ENCODE measurements at places on chromosomes 3 and 15.
A peak's percentile ranks its signal among the peaks of the same experiment; 100 is the strongest.

DNA sequence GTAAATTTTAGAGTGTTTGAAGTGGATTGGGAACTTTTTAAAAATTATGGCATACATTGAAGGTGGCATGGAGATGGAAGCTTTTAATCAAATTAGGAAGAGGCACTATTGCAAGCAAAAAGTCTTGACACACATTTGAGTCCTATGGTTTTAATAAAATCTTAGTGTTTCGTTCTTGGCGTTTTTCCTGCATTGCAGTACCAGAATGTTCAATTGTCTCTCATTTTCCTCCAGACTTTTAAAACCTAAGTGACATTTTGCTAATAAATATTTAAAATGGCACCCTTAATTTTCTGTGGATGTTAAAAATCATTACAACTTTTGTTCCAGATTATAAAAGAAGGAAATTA lies 2.2 kb downstream of the TGFBR2 start:
- H3K27ac ChIP-seq, result no peak overlapping the region
- H3K36me3 ChIP-seq, result no peaks in the 10 kb centered on the region
- no peak for DNase-seq
- H3K4me1 ChIP-seq, result peaks cover 4% of the 10 kb centered on the region
- H3K4me3 ChIP-seq, result no peak overlapping the region

DNA sequence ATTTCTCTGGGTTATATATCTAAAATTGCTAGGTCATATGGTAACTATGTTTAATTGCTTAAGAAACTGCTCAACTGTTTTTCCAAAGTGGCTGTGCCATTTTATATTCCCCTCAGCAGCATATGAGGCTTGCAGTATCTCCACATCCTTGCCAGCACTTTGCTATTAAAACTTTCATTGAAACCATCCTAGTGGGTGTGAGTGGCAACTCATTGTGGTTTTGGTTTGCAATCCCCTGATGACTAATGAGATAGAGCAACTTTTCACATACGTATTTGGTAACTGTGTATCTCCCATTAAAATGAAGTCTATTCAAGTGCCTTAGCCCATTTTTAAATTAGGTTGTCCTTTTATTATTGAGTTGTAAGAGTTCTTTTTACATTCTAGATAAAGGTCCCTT lies 17.3 kb downstream of the KPNA1 start:
- H3K27ac ChIP-seq, result no peak overlapping the region
- DNase-seq, result no peak
- no peaks in the 10 kb centered on the region for H3K4me1 ChIP-seq
- H3K27me3 ChIP-seq, result no peaks in the 10 kb centered on the region

GRCh38 chr3:73378207-73378606 lies 246.5 kb downstream of the PDZRN3 start:
- H3K4me1 ChIP-seq, result no peaks in the 10 kb centered on the region
- H3K27me3 ChIP-seq, result no peaks in the 10 kb centered on the region
- no peak overlapping the region for H3K4me3 ChIP-seq
- H3K27ac ChIP-seq, result no peak overlapping the region
- no peak for DNase-seq

DNA sequence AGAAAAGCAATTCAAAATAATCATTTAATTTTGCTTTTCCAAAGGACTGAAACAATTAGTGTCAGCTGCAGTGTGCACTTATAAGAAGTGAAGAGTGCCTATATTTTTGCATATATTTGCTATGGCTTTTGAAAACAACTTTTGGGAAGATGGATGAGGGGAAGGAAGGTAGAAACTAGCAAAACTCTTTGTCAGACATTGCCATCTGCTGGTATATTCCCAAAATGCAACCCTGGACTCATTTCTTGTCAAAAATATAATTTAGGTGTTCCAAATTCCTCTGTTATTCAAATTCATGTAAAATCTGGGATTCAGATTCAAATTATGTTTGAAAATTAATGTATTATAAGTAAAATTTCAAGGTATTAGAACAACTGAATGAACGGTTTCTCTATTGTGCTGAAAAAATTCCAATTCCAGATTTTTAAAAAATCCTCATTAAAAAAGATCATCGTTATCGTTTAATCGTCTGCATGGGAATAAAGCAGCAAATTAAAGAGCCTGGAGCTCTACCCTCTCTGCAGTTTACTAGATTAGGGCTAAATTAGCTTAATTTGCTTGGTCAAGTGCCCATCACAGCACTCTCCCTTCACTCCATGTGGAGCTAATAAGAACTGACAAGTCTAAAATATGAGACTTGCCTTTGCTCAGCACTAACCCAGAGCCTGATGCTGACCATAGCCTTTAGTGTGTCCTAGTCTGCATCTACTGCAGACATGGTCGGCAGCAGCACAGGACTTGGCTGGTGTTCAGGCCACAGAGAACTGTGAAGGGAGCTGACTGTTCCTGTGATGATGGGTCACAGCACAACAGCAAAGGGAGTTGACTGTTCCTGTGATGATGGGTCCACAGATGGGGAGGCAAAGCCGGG lies 67.9 kb upstream of the MITF start:
- H3K4me1 ChIP-seq, result no peaks in the 10 kb centered on the region
- H3K27me3 ChIP-seq, result no peaks in the 10 kb centered on the region
- no peak for DNase-seq
- no peak overlapping the region for H3K27ac ChIP-seq

DNA sequence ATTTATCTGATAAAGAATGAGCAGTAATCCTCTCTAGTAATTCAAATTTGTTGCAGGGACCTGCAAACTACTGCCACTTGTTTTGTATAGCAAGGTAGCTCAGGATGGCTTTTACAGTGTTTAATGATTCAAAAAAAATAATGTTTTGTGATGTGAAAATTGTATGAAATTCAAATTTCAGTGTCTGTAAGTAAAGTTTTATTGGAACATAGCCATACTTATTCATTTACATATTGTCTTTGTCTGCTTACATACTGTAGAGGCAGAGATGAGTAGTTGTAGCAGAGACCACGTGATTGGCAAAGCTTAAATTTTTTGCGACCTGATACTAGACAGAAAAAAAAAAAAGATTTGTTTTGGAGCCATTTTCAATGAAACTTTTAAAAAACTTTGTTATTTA lies 6.5 kb upstream of the UTS2B start:
- no peaks in the 10 kb centered on the region for H3K4me1 ChIP-seq
- no peak for DNase-seq

DNA sequence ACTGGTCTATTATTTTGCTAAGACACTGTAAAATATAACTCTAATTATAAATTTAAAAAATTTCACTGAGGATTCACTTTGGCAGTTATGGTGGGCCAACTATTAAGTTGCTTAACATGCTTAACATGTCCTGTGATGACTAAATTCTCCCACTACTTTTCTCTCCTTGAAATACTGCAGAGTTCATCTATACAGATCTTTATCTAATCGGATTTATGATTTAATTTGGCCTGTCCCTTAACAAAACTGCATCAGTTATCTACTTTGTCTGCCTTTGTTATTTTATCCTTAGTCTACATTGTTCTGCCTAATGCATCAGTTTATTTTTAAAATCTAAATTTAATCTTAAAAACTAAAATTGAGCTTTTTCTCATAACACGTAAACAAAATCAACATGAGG lies 26.4 kb downstream of the CD96 start:
- no peaks in the 10 kb centered on the region for H3K27me3 ChIP-seq
- H3K4me3 ChIP-seq, result no peak overlapping the region
- no peak overlapping the region for H3K27ac ChIP-seq
- H3K4me1 ChIP-seq, result no peaks in the 10 kb centered on the region

- no peaks in the 10 kb centered on the region for H3K27me3 ChIP-seq
- H3K27ac ChIP-seq, result no peak overlapping the region
- H3K4me3 ChIP-seq, result no peak overlapping the region
- H3K36me3 ChIP-seq, result no peaks in the 10 kb centered on the region
- no peaks in the 10 kb centered on the region for H3K4me1 ChIP-seq
- no peak for DNase-seq
Observed at GRCh38 chr3:152505926-152506325, 237.2 kb downstream of the MBNL1 start.

DNA sequence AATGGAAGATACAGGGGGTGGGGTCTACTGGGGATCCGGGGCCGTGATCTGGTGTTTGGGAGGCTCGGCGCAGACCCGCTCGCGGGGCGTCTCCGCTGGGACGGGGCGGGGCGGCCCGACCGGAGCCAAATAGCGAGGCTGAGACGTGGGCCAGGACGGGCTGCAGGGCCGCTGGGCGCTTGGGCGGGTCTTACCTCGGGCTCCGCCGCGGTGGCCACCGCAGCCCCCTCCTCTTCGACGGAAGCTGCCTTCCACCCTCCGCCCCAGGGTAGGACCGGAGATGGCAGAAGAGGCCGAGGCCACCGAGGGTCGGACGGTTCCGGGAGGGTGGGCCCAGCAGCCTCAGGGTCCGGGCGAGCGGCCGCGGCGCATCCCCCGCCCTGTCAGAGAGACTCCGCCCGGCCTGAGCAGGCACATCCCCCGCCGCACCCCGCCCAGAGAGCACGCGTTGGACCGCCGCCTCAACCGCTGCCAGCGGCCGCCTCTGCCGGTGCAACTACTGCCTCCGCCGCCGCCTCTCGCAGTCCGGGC lies 399 bp downstream of the MYO9A start:
- no peaks in the 10 kb centered on the region for H3K27me3 ChIP-seq
- DNase-seq, result peak; percentile 37
- H3K27ac ChIP-seq, result no peak overlapping the region
- H3K4me1 ChIP-seq, result no peaks in the 10 kb centered on the region
- H3K36me3 ChIP-seq, result no peaks in the 10 kb centered on the region

GRCh38 chr3:125319765-125320164 lies 55.4 kb downstream of the ZNF148 start:
- H3K4me1 ChIP-seq, result no peaks in the 10 kb centered on the region
- DNase-seq, result no peak
- H3K27ac ChIP-seq, result no peak overlapping the region
- no peaks in the 10 kb centered on the region for H3K27me3 ChIP-seq
- no peak overlapping the region for H3K4me3 ChIP-seq

Measured in iPS DF 6.9 (cell line).